Stimulated activated CD8-positive, alpha-beta memory T cell treated with anti-CD3 and anti-CD28 coated beads, Interleukin-7, amount 100 ng/mL, for 48 hours (primary cell): ENCODE measurements at places on chromosomes 5 and 9.

GRCh38 chr5:72154076-72154756, 46.9 kb downstream of the MAP1B start:
- no peak for DNase-seq

DNA sequence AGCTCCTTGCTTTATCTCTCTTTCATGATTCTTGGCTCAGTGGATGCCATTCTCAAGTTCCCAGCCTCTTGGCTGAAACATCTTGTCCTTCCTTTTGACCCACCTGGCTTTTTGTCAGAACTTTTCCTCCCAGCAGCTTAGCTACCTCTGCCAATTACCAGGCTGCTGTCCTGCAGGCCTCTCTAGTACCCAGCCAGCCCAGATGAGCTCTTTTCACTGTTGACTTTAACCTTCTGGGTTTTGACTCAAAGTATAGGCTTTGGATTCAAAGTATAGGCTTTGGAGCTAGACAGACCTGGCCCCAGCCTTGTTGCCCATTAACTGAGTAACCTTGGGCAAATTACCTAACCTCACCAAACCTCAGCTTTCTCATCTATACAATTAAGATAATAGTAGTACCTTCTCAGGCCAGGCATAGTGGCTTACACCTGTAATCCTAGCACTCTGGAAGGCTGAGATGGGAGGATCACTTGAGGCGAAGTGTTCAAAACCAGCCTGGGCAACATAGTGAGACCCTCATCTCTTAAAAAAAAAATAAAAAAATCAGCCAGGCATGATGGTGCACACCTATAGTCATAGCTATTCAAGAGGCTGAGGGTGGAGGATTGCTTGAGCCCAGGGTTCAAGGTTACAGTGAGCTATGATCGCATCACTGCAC, 6.6 kb upstream of the TMEFF1 start:
- DNase-seq, result no peak

GRCh38 chr5:13378091-13378490, 566.4 kb downstream of the DNAH5 start:
- DNase-seq, result no peak

DNA sequence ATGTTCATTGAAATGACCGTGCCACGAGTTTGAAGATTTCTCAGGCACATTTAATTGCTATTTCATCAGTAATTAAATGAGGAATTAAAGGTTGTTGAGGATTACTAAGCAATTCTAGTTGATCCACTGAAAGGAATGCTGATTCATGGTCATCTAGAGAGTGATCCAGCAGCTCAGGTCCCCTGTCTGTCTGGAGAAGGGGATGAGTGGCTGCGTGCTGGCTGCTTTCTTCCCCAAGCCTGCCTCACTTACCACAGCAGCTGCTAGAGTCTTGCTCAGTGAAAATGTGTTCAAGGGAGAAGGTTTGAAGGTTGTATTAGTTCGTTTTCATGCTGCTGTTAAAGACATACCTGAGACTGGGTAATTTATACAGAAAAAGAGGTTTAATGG, 7.8 kb upstream of the TGFBI start:
- no peak for DNase-seq

DNA sequence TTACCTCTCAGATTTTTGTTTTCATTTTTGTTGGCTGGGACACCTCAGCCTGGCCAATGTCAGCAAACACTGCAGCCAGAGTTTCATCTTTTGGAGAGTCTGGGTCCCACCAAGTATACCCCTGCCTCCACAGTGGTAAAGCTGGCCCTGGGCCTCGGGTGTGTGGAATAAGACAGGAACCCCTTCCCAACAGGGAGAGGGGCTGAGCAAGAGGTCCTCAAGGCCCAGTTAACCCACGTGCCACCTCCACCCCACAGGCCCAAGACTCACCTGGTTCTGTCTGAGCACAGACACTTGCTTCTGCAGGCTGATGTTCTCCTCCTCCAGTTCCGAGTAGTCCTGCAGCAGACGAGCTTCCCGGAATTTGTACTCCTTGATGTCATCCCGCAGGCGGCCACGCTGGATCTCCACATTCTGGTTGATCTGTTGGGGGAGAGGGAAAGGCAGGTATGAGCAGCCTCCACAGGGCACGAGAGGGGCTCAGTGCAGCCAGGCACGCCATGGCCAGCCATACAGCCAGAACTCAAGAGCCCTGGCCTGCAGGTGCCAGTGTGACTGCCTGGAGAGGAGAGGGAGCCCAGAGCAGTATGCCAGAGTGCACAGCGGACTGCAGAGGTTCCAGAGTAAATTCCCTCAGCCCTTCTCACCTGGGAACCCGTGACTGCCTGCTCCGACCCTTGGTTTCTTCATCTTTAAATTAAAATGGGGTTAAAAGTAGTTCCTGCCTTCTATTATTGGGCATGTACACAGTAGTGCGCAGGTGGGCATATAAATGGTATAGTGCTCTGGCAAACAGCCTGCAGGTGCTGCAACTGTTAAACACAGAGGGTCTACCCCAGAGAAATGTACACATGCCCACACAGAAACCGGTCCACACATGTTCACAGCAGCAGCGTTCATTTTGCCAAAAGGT, 42.0 kb downstream of the BICD2 start:
- no peak for DNase-seq

DNA sequence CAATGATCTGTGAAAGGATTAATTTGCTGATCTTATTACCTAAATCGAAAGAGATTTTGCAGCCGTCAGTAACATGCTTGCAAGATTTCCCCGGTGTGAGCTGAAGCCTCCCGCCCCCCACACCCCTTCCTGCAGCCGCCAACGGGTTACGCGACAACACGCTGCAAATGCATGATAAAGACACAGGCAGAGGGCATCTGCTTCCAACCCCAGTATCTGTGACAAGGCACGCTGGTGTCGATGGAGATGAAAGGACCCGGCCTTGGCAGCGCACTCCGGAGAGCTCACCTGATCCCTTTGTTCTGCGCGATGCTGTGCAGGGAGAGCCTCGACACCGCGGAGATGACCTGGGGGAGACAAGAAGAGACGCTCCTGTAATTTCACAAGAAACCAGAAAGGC, 122.9 kb upstream of the SARDH start:
- DNase-seq, result no peak

DNA sequence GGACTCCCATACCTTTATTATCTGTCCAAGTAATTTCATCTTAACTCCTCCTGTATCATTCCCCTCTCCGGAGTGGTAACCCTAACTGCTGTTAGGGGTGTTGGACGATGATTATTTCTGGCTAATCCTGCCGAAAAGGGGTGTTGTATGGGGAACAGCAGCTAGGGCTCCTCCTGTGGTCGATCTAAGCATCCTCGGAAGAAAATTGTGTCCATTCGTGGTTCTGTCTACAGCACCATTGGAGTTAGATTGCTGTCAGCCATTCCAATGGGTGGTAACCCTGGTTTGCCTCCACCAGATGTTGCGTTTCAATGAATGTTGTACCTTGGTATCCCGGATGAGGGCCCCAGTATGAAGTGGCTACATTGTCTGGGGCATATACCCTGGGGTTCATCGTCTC, 35.6 kb upstream of the LMNB1 start:
- no peak for DNase-seq

- DNase-seq, result no peak
Observed at GRCh38 chr5:80070338-80071056, 35.3 kb downstream of the THBS4 start.

DNA sequence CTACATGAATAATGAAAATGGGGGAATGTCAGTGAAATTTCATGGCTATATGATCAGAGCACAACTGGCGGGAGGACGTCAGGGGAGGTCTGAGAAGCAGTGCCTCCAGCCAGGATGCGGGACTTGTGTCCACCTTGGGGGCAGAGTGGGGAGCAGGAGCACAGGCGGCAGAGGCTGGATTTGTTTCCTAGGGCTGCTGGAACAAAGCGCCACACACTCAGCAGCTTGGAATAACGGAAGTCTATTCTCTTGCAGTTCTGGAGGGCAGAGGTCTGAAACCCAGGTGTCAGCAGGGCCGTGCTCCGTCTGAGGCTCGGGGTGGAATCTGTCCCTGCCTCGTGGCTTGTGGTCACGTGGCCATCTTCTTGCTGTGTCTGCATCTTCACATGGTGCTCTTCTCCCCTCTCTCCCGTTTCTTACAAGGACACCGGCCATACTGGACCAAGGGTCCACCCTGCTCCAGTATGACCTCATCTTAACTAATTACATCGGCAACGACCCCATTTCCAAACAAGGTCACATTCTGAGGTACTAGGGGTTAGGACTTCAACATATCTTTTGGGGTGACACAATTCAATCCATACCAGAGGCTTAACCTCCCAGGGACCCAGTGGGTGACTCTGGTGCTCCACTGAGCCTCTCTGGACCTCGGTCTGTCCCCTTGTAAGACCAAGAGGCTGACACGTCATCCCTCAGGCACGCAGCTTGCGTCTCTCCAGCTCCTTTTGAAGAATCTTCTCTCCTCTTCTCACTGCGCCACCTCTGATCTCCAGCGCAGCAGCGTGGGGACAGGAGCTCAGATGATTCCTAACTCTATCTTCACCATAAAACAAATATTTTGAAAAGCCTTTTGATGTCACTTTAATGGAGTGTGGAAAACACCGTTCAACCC, 202.5 kb downstream of the CDK5RAP2 start:
- DNase-seq, result no peak

DNA sequence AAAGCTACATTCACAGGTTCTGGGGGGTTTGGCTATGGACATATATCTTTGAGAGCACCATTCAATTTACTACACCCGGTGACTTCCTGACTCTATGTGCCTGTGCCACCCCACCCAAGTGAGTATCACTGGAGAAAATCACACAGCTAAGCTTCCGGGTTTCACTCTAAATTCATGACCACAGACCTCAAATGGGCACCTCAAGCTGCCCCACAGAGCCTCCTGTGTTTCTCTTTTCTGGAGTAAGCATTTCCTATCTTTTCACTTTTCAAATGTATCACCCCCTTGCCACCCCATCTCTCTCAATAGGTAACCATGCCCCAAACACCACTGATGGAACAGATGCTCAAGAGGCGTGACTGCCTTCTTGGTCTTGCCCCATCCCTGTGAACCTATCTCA, 49.2 kb upstream of the NEK6 start:
- no peak for DNase-seq

GRCh38 chr5:1735320-1735970, 64.2 kb downstream of the MRPL36 start:
- no peak for DNase-seq

DNA sequence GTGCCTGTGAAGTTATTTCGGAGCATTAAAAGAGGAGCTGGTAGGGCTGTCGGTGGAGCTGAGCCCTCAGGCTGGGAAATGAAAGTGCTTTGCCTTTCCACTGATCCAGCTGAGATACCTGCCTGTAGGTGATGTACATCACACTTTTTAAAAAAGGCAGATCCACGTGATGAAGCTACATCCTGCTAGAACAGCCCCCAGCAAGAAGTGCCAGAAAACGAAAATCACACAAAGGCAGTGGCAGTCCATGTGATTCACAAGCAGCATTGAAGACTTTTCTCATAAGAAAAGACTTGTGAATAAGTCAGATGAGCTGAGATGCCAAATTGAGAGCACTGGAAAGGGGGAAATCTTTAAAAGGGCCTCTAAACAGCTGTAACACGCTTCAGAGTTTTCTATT, 765.1 kb downstream of the PTPRD start:
- no peak for DNase-seq

- no peak for DNase-seq
Observed at GRCh38 chr5:38892363-38892762, 46.6 kb downstream of the OSMR start.

DNA sequence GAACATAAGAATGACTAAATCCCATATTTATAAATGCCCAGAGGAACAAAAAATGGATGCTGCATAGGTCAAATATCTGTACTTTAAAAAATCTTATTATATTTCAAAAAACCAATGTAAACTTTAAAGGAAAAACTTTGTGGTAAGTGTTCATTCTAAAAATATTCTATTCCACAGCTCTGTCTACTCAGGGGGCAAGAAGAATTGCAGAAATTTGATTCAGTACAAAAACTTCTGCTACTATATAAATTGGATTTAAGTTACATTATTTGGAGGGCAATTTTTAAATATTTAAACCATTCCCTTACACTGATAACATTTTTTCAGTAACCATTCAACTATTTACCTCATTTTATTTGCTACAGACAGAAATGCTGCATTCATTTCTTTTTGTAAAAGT, 32.1 kb downstream of the NFIB start:
- DNase-seq, result no peak

- DNase-seq, result no peak
Observed at GRCh38 chr5:179437341-179438001, 92.2 kb upstream of the ADAMTS2 start.

- no peak for DNase-seq
Observed at GRCh38 chr5:145673786-145674185, 161.4 kb downstream of the PRELID2 start.
